ENCODE measurements at places on chromosomes 12 and 14. TPM values are rescaled to one million over a fixed set of nuclear protein-coding genes. Genes with fewer than 3 reads are reported as not detected.

DNA sequence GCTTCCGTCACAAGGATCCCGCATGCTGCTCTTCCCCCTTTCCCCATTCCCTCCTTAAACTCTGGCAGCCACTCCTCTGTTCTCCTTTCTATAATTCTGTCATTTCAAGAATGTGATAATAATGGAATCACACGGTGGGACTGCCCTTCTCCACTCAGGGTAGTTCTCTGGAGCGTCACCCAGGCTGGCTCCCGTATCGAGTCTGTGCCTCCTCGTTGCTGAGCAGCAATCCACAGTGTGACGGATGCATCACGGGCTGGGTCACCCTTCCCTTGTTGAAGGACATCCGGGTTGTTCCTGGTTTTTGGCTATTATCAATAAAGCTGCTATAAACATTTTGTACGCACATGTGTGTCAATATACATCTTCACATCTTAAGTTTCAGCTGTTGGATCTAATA, 5.7 kb upstream of the SYNE3 start:
- peak; percentile 58 for DNase-seq

- DNase-seq = no peak
These were observed 14.6 kb upstream of the CCDC196 start for GRCh38 chr14:66471584-66471983.

DNA sequence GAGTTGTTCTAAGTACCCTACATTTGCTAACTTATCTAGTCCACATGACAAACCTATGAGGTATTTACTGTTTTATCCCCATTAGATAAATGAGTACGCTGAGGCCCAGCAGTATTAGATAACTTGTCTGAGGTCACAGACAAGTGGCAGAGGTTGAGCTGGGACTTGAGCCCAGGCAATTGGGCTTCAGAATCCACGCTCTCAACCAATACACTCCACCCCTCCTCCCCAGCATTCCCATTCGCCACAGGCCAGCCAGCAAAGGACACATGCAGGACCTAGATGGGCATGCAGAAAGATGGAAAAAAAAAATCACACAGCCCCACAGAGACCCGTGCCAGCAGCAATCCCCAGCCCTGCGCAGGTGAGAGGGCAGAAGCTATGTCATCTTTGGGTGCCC, 12.4 kb downstream of the HDAC7 start:
- no peak for DNase-seq

- DNase-seq = no peak
These were observed 115.4 kb upstream of the PRICKLE1 start for GRCh38 chr12:42704810-42705401.

Gene DEPDC4
- 0.44 TPM for total RNA-seq

Gene RHEBL1
- total RNA-seq = 0.35 TPM

GRCh38 chr12:25382311-25383106, 131.8 kb upstream of the KRAS start:
- DNase-seq = no peak

DNA sequence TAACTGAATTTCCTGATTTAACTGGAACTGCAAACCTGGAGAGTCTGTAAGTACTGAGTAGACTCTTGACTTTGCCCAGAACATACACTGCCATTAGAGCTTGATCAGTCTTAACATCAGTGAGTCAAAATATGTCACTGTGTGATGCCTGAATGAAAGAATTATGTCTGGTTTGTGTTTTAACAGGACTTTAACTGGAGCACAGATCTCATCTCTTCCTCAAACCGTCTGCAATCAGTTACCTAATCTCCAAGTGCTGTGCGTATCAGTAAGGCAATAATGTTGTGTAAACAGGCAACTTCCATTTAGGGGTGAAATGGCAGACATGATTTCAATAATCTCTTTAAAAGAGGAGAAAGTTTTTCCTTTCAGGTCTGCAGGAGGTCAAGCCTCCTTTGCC, 97.0 kb downstream of the ZFC3H1 start:
- DNase-seq = no peak

Gene CNTN1
- total RNA-seq = 0.16 TPM

Gene CCDC92
- total RNA-seq = 34.4 TPM

Gene TAS2R9
- not detected for total RNA-seq

Gene BCAT1
- 3.4 TPM for total RNA-seq

DNA sequence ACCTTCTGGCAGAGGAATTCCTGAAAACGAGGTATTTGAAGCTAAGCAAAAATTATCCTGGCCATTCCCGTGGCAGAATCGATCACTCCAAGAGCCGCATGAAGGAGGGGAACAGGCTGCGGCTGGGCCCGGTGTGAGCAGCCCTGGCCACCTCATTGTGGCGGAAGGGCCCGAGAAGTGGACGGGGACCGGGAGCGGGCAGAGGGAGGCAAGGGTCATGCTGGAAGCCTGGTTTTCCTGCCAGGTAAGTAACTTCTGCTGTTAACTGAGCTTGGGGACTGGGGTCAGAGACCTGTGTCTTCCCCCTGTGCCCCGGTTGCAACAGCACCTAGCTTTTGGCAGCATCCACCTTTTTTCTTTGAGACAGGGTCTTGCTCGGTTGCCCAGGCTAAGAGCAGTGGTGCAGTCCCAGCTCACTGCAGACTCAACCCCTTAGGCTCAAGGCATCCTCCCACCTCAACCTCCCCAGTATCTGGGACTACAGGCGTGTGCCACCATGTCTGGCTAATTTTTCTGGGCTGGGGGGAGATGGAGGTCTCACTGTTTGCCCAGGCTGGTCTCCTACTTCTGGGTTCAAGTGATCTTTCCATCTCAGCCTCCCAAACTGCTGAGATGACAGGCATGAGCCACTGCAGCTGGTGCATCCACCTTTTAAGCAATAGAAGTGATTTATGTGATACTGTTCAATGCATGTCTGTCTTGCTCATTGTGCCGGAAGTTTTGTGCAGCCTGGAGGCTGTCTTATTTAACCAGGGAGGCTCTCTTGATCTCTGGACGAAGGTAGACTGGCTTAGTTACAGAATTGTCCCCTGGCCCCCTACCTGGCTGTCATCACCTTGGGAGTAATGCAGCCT, 174.0 kb upstream of the MYL2 start:
- no peak for DNase-seq

DNA sequence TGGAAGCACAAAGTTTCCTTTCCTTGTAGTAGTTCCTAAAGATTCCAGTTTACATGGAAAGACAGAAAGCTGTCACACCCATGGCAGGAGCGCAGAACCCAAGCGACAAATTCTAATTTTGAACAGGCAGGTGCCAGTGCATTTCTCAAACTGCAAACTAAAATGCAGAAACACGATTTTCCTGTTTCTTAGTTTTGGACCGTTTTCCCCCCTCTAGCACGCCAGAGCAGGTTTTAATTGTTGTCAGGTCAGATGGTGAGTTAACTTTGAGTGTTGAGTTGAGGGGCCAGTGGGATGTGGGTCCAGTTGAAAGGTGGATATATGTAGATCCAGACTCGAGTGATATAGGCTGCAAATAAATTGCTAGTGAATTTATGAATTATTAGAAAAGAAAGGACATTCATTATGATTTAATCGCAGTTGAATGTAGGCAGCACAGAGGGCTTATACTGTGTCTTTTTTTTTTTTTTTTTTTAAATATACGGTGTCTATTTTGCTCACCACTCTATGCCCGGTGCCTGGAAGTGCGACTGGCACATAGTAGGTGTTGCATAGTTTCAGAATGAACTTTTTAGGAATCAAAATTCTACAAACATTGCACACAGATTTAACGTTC, 909 bp upstream of the ETFBKMT start:
- no peak for DNase-seq

Gene KRT6C
- not detected for total RNA-seq

Gene ST8SIA1
- total RNA-seq = 3.3 TPM

GRCh38 chr14:90060312-90060964, 1.4 kb upstream of the KCNK13 start:
- DNase-seq = no peak

GRCh38 chr14:24171422-24172260, at the start of gene REC8:
Gene REC8 (plus strand): TSS chr14:24172080. CDS start chr14:24172553, 473 bp downstream.
- DNase-seq = peak; percentile 89

- no peak for DNase-seq
These were observed 27.3 kb upstream of the ZFP36L1 start for GRCh38 chr14:68820119-68820518.
